HTR-8/SVneo (cell line): ENCODE measurements at places on chromosomes 3 and 15.

DNA sequence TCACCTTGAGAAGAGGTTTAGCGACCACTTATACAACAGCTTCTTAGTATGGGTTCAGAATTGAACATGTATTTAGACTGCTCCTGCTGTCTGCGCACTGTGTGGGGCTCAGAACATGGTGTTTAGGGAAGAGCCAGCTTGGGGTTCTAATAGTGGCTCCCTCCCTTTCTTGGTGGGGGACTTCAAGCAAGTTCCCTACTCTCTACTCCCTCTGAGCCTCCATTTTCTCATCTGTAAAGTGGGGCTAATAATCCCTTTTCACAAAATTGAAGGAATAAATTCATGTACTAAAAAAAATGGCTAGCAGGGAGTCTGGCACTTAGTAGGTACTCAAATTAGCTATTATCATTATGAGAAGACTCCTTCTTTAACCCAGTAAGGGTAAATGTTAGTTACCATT is 97.5 kb upstream of the SPATA12 start:
- no peak for DNase-seq

- no peak for DNase-seq
Measured at GRCh38 chr3:178583963-178584575, 47.8 kb downstream of the KCNMB2 start.

- no peak for DNase-seq
Measured at GRCh38 chr3:186213946-186214345, 105.1 kb upstream of the ETV5 start.

- DNase-seq = no peak
Measured at GRCh38 chr3:113698213-113698742, 1.8 kb upstream of the USF3 start.

DNA sequence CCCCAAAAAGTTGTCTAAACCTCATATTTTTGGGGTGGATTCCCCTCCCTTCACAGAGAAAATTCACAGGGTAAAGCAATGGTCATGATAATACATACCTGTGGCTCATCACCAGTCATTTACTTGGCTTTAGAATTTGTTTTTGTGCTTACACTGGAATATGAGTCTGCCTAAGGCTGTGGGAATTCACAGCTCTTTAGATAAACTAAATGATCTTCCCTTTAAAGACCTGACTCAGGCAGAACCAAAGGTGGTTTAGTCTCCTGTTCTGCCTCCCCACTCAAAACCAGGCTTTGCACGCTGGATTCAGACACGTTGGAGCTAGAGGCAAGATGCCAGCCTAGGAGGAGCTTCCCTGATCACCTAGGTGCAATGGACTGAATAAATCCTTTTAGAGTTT is 40.3 kb upstream of the BNC1 start:
- no peak for DNase-seq

DNA sequence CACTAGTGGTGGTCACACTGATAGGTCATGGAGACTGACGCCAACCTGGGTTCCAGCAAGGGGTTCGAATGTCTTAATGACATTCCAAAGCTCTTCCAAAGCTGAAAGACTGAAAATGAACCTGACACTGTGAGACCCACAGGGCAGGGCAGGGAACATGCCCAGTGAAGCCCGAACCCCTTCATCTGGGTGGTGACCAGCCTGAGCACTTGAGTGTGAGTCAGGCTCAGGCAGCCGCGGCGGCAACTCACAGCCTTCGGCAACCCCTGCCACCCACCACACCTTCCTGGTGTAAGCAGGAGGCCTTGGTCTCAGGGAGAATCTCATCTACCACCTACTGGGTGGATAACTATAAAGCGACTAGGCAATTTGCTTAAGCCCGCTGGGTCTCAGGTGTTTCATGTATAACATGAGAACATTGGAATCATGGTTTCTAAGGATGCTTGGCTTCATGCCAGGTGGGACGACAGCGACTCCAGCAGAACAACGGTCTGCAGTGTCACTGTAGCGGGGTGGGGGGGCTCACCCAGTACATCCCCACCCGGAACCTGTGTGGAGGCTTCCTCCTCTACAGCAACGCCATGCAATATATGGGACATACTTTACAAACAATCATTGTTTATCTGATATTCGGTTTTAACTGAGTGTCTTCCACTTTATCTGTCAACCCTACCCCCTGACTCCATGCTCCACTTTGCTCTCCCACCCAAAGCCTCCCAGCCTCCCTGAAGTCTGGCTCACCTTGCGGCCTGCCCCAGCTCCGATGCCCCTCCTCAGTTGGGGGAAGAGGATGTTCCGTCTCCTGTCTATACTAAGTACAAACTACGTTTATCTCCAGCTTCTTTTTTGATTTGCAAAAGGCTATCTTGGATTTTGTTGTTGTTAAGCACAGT is 125.0 kb upstream of the MEF2A start:
- no peak for DNase-seq

DNA sequence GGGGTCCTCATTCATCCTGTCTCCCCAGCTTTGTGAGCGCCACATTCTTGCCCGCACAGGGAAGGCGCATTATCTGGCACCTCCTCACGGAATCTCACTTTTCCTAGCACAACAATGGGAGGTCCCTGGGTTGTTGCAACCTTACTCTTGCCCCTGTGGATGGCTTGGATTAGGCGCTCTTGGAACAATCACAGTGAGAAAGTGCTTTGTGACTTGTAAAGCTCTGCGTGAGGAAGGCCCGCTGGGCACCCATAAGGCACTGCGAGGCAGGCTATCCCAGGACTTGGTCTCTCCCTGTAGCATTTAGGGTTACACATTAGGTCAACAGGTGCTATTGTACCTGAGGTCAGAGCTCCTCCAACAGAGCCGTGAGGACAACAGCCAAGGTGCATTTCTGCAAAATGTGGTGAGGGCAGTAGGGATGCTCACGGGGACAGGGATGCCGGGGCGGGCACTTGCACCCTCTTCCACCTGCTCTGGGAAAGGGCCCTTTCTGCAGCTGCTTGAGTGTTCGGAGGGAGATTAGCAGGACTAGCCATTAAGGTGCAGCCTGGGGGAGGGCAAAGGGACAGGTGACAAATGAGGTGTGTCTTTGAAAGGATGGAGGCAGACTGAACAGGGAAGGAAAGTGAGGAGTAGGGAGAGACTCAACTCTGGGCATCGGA is 13.9 kb upstream of the LRRC15 start:
- DNase-seq = no peak

DNA sequence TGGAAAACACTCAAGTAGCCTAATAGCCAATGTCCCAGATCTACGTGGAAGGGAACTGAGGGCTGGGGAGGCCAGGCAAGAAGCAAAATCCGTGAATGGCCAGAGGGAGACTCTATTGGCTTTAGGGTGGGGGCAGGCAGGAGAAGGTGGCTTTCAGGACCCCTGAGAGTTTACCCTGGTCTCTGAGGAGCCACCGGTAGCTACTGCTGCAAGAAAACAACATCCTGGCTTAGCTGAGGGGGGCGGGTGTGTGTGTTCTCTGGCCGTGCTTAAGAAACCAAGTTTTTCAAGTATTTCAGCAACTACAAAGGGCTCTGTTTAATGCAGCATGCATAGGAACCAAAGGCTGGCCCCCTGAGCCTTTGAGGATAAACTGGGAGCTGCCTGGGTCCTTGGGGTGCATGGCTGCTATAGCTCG is 47.6 kb upstream of the TRPM1 start:
- no peak for DNase-seq

DNA sequence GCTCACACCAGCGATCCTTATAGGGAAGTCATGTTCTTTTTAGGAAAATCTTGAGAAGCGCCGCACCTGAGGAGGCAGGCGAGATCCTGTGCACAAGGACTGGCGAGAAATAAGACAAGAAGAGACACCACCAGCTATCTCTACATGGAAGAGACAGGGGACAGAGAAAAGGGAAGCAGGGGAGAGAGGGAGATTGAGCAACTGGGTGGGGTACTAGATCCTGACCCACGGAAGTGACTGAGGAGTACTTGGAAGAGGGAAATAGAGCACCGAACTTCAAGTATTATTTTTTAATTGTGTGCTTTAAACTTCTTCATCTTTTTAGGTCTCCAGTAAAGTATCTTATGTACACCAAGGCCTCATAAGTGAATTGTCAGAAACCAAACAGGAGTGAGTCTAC is 742.0 kb upstream of the LMCD1 start:
- no peak for DNase-seq

GRCh38 chr3:66228707-66229106 is 7.9 kb downstream of the SLC25A26 start:
- no peak for DNase-seq

GRCh38 chr3:53242642-53243041 is 13.2 kb downstream of the TKT start:
- DNase-seq = no peak

DNA sequence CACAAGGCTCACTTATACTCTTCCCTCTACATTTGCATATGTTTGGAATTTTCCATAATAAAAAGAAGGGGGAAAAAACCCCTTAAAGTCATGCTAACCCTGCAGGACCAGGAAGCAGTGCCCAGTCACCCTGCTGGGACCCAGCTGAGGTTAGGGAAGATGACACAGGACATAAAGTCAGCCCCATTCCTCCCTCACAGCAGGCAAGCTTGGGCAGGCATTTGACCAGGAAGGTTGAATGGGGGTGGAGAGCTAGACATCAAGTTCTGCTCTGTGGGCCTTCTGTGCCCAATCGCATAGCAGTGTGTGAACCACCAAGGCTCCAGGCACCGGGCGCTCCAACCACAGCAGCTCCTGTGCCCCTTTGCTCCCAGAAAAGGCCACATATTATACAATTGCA is 7.1 kb upstream of the HDAC11 start:
- DNase-seq = no peak

DNA sequence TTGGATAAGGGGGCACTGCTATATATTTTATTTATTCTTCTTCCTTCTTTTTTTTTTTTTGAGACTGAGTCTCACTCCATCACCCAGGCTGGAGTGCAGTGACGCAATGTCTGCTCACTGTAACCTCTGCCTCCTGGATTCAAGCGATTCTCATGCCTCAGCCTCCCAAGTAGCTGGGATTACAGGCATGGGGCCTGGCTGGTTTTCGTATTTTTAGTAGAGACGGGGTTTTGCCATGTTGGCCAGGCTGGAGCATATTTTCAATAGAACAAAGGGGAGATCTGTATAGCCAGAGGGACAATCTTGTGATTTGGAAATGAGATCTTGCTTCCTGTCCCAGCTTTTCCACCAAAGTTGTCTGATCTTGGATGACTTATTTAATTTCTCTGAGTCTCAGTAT is 133.1 kb upstream of the ABHD17C start:
- no peak for DNase-seq

GRCh38 chr3:174355505-174355904 is 503.6 kb upstream of the NAALADL2 start:
- peak; percentile 2 for DNase-seq

- no peak for DNase-seq
Measured at GRCh38 chr15:67030036-67030762, 35.2 kb upstream of the SMAD3 start.

DNA sequence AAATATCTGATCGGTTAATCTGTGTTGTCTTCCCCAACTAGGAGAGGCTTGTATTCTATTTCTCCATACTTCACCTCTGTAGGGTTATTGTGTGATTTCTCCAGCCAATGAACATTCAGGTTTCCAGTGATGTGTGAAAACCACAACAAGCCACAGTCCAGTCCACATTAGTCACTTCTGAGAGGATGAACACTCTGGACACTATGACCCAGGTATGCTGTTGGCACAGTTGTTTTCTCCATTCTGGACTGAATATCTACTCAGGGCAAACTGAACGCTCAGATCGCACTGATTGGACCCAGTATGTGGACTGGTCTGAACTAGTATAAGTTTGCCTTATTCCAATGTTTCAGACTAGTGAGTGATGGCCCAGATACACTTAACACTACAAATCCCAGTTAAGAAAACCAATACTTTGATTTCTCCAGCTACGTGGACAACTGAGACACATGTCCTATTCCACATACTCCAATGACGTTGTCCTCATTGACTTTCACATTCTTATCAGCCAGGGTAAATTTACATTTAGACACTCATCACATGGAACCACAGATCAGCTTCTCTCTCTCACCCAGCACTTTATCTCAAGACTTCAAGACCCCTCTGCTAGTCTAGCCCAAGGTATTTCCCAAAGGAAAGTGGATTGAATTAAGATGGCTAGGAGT is 587.4 kb upstream of the SGO1 start:
- DNase-seq = no peak

DNA sequence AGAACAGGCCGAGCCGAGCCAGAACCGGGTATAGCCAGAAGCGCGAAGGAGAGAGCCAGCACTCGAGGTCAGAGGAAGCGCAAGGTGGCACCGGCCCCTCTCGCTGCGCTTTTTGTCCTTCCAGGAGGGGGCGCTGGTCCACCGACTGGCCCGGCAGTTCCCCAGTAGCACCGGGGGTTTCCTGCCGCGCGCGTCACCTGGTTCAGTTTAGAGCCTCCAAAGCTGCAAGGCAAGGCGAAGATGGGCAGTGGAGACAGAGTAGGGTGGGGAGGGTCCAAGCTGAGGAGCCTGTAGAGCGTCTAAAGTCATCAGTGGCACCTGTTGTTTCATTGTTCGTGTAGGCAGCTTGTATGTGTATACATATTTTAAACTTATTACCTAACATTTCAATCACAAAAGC is 7.6 kb upstream of the NR2E3 start:
- no peak for DNase-seq

DNA sequence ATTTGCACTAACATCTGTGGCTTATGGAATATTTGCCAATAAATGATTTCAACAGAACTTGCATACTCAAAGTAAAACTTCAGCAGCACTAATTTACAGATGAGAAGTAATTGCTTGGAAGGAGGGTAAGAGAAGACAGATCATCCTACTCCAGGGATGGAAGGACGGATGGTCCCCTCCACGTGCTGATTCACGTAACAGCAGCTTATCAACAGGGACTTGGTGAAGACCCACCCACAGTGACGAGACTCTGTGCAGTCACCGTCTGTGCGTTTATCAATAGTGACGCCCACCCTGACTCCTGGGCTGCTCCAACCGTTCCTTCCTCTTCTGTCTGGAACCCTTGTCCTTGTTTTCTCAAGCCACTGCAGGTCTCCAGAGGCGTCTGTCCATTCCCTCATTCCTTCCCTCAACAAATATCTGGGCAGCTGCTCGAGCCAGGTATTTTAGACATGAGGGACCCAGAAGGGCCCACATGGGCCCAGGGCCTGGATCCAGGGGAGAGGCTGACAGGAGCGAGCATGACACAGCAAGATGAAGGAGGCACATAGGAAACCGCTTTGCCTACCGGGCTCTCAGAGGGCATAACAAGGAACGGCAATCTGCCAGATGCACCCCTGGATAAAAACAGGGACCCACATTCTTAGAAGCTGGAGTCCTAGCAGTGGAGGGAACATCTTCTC is 33.3 kb downstream of the PCSK6 start:
- DNase-seq = no peak
